ENCODE measurements at places on chromosomes 2 and 18.

DNA sequence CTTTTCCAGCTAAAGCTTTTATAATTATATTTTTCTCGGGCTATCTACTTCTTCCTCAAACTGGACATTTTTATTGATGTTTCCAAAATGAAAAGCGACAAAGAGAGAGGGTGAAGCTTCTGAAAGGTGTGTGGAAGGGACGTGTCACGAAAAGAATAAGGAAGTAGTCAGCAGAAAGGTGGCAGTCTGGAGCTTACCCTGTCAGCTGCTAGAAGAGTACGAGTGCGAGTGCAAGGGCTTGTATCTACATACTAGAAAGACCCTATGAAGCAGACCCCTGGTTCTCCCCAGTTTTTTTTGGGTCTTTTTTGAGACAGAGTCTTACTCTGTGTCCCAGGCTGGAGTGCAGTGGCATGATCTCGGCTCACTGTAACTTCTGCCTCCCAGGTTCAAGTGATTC, 14.6 kb downstream of the FHL2 start:
- DNase-seq, result no peak

GRCh38 chr2:105597011-105597805, 147.5 kb upstream of the NCK2 start:
- no peak for DNase-seq

- no peak for DNase-seq
These were observed 147.3 kb downstream of the IRS1 start for GRCh38 chr2:226652369-226652768.

DNA sequence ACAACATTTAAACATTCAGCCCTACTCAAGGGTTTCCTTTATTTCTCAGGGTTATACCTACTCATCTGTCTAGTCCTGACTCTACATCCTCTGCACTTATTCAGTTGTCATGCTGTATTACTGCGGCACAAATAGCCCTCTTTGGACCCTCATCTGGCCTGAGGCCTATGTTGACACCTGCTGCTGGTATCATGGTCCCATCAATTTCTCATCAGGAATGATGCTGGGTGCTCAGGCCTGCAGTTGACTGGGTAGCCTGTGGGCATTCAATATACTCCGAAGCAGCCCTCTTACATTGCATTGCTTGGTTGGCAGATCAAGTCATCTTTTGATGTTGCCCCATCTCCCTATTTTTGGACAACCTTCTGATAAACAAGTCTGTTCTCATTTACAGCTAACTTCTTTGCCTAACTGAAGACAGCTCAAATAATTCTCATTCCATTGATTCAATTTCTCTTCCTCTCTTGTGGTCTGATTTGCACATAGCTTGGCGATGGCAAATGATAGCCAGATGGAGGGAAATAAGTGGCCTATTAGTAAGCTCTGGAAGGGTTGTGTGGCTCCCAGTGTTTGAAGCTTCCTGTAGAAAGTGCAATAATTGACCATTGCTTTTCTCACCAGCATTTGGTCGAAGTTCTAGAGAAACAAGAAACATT, 19.1 kb upstream of the MC4R start:
- no peak for DNase-seq

- DNase-seq, result no peak
These were observed 64.9 kb downstream of the EML4 start for GRCh38 chr2:42233976-42234441.

DNA sequence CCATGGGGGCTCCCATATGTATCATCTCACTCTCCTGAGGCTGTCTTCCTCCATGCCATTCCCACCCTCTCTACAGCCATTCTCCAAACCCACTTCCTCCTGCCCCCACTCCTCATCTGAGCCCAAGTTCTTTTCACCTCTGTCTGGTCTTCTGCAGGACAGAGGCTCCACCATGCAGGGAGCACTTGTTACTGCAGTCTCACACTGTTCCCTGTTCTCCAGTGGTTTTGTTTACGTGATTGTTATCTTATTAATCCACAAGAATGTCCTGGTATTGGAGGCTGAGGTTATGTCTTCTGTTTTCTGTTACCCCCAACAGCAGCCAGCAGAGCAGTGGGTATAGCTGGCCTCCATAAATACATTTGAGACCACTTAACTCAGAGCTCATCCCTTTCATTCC, 51.4 kb downstream of the PAX8 start:
- no peak for DNase-seq

DNA sequence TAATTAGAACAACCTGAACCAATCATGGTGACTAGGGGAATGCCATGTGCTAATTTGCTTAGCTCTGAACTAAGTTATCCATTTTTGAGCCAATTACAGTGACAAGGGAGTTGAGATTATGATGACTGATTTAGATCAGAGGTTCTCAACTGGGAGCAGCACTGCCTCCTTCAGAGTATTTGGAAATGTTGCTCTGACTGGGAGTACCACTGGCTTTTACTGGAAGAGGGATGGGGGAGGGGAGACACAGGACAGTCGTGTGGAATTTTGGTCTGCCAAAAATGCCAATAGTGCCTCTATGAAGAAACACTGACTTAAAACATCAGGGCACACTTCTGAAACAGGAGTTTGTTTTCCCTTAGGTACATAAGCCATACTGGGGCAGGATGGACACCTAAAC, 48.1 kb upstream of the VPS54 start:
- DNase-seq, result no peak

DNA sequence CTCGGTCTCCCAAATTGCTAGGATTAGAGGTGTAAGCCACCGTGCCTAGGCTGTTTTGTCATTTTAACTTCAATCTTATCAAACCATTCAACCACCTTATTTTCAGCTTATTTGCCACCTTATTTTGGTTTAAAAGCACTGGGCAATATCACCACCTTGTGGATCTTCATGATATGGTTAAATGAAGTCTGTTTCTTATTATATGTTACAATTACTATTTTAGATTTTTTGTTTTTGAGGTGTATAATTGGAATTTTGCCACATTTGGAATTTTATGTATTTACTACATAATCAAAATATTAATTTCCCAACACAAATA, 43.8 kb upstream of the SCN9A start:
- DNase-seq, result no peak

DNA sequence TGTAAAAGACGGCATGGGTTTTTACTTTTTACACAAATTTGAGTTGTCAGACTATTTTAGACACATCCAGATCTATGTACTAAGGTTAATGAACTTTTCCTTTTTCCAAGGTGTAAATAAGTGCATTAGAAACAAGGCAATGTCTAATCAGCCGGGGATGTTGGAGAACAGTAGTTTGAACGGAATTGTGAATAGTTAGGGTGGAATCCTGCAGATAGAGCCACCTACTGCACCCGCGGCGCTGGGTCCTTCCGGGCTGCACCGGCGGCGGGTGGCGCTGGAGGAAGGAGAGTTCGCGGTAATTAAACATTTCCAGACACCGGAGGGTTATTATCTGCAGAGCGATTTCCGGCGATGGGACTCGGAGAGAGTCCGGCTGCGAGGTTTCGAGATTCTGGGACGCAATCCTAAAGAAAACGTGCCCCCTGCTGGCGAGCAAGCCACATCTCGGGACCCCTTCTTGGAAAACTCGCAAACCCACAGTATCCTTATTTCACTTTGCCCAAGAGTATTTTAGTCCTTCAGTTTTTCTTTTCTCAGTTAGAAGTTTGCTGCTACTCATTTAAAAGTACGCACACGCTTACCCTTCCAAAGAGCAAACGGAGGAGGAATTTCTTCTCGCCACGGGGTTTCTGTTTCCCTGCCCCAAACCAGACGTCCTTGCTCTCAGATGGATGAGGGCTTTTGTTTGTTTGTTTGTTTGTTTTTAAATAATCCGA, 4.5 kb upstream of the OSR1 start:
- DNase-seq, result peak; percentile 78

DNA sequence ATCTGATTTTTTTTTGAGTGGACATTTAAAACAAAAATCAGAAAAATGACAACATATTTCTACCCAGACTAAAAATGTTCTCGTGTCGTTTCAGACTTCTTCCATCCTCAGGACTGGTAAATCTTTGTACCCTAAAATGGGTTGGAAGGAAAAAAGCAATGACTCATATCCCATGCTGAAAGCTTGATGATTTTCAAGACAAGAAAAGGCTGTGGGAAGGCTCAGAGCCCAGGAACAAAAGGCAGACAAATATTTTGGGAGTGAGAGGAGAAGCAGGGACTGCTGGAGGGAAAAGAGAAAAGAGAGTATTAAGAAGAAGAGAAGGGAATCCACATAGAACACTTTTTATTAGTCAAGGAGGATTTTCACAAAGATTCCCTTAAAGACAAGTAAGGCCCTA, 77.1 kb upstream of the CTAGE1 start:
- no peak for DNase-seq

- DNase-seq, result no peak
These were observed 49.0 kb downstream of the ZDBF2 start for GRCh38 chr2:206323486-206323885.

- DNase-seq, result no peak
These were observed 49.0 kb downstream of the CAPN13 start for GRCh38 chr2:30758191-30758651.

- no peak for DNase-seq
These were observed 1265.5 kb upstream of the ACVR2A start for GRCh38 chr2:146579147-146579930.

- DNase-seq, result peak; percentile 19
These were observed 156.4 kb upstream of the ITGA4 start for GRCh38 chr2:181300600-181301291.

GRCh38 chr18:69659142-69659651, 258.5 kb downstream of the DOK6 start:
- DNase-seq, result no peak

GRCh38 chr18:79786304-79786703, 11.4 kb upstream of the KCNG2 start:
- no peak for DNase-seq

GRCh38 chr2:16103614-16104314, 163.4 kb downstream of the MYCN start:
- DNase-seq, result no peak

- no peak for DNase-seq
These were observed 37.1 kb downstream of the ANKRD44 start for GRCh38 chr2:197273485-197273884.
